ENCODE measurements at places on chromosomes 12 and 14. TPM values are rescaled to one million over a fixed set of nuclear protein-coding genes. Genes with fewer than 3 reads are reported as not detected.

DNA sequence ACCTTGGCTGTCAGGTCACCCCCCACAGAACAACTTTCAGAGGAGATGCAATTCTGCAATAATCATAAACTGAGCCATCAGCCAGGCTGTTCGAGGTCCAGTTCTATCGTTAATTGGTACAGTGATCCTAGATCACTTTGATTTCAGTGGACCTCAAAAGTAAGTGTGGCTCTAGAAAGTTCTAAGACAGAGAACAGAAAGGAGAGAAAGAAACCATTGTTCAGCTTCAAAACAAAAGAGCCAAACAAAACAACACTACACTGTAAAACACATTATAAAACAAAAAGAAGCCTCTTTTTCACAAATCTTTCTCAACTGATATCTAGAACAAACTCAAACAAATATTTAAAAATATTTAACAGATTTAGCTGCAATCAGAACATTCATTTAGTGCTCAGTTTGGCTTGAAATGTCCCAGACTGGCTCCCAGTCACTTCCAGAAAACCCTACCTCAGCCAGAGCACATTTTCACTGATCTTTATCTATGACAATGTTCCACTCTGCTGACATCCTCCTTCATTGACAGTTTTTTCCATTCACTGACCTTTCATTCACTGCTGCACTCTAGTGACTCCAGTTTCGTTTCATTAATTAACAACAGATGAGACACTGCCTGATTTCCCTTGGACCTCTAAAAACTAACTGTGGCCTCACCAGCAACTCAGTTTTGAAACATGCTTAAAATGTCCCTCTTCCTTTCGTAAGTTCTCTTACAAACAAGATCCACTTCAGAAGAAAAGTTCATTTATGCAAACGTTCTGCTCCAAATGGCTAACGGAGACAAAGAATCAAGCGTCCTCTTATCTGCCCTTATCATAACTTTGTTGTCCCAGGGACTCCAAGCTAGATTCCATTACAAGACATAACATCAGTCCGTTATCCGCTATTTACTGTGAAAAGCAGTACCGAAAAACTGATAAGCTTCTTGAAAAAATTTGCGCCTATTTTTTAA is 56.8 kb downstream of the DUSP16 start:
- no peak for DNase-seq

DNA sequence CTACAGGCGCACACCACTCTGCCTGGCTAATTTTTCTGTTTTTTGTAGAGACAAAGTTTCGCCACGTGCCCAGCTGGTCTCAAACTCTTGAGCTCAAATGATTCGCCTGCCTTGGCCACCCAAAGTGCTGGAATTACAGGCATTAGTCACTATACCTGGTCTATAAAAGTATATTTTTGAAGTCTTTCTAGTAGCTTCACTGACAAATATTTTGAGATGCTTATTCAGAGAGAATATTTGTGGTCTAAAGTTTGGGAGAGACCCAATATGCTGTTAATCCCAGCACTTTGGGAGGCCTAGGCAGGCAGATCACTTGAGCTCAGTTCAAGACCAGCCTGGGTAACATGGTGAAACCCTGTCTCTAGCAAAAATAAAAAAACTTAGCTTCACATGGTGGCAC is 22.0 kb upstream of the PPP1R12A start:
- DNase-seq: no peak

DNA sequence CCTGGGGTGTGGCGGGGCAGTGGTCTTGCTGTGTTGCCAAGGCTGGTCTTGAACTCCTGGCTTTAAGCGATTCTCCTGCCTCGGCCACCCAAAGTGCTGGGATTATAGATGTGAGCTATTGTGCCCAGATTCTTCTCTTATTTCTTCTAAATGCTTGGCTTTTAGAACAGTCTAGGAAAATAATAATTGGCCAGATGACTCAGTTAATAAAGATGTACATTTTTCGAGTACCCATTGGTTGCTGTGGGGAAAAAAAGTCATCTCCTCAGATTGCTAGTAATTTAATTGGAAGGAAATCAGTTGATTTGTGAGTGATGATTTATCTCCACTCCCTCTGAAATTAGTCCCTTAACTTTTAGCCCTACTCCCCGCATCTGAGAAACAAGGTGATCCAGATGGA is 45.5 kb downstream of the CHST11 start:
- no peak for DNase-seq

- no peak for DNase-seq
Observed at GRCh38 chr14:45044638-45045037, 39.3 kb upstream of the PRPF39 start.

GRCh38 chr12:53197011-53197640 is 9.9 kb downstream of the ITGB7 start:
- DNase-seq: no peak

DNA sequence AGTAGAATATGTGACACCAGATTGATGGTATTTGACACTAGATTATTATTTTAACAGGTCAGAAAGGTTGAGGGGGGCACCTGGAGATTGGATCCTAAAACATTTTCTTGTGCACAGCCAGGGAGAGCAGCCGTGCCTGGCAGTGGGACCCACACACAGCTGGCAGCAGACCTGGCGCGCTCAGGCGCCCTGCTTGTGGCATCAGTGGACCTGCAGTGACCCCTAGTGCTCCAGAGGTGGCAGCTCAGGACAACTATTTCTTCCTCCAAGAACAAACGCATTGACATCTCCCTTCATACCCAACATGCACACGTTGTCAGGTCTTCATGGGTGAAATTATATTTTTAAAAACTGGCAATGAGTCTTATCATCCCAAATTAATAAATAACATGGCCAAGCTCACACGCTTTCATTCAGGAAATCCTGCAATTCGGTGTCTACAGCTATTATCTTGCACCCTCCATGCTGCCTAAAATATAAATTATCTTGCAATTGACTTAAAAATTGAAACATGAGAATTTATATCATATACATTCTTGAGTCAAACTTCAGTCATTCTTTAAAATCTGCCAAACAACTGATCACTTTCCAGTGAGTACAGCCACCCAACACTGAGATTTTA is 7.7 kb upstream of the TMEM132D start:
- no peak for DNase-seq

GRCh38 chr12:30990316-30990715 is 63.8 kb downstream of the TSPAN11 start:
- no peak for DNase-seq

DNA sequence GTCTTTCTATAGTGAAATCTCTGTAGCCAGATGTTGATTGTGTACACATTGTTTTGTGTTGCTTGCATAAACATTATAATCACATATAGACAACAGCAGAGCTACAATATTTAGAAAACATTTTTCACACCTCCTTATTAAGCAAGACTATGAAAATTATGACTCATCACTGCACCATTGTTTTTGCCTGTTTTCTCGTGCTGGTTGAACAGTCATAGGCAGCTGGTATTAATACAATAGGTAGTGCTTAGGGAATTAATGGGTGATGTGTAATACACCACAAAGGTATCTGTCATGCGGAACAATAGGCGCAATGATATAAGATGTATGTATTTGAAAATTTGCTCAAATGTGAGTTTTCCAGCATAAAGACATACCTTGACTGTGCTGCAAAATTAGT is 449.3 kb downstream of the FOXG1 start:
- no peak for DNase-seq

DNA sequence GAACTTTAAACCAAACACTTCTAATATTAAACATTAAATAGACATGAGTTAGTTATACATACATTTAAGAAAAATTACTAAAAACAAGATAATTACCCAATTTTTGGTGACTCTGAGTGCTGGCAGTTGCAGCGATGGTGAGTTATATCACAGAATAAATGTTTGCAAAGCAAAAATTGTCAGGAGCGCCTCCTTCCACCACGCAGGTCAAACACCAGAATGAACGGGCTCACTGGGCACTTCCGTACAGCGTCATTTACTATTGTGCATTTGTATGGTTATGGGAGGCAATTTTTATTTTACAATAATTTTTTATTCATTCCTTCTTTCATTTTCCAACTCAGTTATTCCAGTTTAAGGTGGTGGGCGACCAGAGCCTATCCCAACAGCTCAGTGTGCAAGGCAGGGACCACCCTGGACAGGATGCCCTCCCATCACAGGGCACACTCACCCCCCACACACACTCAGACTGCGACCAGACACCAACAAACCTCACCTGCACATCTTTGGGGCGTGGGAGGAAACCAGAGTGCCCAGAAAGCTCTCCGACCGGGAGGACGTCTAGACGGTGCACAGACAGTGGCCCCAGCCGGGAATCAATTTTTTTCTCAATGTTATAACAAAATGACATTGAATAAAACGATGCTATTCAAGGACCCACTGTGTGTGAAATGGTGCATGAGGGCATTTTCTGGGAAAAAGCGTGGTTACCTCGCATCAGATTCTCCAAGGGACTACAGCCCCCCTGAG is 67.2 kb downstream of the TESC start:
- DNase-seq: no peak

- no peak for DNase-seq
Observed at GRCh38 chr14:34111953-34112352, 161.1 kb upstream of the EGLN3 start.

- DNase-seq: peak; percentile 33
Observed at GRCh38 chr12:116066381-116067230, 210.9 kb downstream of the MED13L start.

GRCh38 chr14:99137001-99137700 is 134.8 kb downstream of the BCL11B start:
- no peak for DNase-seq

DNA sequence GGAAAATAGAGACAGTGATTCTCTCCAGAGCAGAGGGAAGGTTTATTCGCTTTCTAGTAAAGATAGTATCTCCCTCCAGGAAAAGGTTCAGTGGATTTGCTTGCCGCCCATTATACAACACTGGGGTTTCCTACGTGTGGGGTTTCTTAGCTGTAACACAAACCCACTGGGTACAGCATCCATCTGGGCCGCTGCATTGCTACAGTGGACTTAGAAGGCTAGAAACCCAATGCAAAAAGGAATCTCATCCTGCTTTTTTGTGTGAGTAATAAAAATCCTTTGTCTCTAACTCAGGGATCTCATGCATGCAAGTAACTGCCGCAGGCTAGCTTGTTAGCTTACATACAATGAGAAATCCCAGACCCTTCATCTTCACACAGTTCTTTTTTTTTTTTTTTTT is 67.1 kb upstream of the BCL2L14 start:
- no peak for DNase-seq

DNA sequence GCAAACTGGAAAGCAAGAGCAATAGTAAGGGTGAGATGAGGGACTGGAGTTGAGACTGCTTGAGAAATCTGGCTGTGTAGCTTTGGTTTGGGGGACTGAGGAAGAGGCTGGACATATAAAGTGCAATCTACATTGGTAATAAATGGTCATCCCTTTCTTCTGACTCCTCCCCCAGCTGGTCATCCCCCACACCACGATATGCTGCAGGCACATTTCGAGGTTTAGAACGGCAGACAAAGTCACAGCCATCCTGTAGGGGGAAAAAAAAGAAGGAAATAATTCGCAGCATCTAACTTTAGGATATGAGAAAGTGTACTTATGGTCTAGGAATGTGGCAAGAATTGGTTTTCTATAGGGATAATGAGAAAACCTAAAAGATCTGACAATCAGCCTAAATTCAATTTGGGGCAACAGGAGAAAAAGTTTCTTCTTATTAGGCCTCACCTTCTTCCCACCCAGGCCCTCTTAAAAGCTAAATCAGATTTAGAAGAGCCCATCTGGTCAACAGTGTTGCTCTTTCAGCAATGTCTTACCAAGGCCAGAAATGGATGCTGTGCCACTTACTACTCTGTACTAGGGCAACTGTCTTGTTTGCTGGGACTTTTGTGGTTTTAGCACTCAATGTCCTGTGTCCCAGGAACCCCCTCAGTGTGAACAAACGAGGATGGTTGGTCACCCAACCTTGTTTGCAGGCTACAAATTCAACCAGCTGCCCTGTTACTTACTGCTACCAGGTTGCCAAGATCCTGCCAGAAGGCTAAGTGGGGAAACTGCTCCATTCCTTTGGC is 7.6 kb downstream of the M6PR start:
- DNase-seq: no peak

DNA sequence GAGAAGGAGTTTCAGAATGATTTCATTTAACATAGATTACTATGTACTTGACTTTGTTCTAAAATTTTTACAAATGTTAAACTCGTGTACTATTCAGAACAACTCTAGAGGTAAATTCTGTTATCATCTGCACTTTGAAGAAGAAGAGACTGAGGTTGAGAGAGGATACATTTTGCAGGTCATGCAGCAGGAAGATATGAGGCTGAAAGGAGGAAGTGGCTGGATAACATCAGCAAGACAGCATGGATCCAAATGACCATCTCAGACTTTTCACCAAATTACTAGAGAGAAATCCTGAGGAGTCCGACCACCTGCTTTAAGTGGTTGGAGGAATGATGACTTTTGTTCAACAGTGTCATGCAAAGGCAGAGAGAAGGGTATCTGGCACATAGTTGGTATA is 84.9 kb downstream of the ASCL4 start:
- no peak for DNase-seq

DNA sequence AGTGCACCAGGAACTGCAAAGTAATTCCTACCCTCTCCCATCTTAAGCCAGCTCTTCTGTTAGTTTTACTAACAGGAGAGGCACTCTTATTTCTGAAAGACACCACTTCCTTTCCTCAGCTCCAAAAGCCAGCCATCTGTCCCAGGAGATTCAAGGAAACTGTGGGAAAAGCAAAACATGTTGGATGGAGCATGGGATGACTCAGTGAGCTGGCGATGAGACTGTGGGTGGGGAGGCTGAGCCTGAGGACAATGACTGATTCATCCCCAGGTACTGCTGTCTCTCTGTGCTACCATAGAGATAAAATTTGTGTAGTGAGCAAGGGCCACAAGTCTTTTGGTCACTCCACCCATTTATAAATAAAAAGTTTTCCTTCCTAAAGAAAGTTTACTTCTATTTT is 141.4 kb downstream of the MYRFL start:
- DNase-seq: peak; percentile 65

- DNase-seq: no peak
Observed at GRCh38 chr14:69629225-69630127, 18.1 kb downstream of the SUSD6 start.

DNA sequence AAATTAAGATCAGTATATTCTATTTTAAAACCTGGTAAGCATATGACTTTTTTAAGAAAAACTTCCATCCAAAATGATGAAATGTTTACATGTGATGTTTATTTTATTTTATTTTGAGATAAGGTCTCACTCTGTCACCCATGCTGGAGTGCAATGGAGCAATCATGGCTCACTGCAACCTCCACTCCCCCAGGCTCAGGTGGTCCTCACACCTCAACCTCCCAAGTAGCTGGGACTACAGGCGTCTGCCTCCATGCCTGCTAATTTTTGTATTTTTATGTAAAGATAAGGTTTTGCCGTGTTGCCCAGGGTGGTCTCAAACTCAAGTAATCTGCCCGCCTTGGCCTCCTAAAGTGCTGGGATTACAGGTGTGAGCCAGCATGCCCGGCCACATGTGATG is 141.8 kb downstream of the ZFP36L1 start:
- no peak for DNase-seq

- DNase-seq: no peak
Observed at GRCh38 chr14:22602862-22603261, 4.8 kb downstream of the ABHD4 start.

Gene TPPP2
- not detected for total RNA-seq

Gene A2M
- total RNA-seq: 3.0 TPM

Gene ZFHX2
- 3.6 TPM for total RNA-seq

Gene LLPH
- total RNA-seq: 45.6 TPM

Measured in HCT116 (cell line).